Stimulated activated CD8-positive, alpha-beta memory T cell treated with anti-CD3 and anti-CD28 coated beads, Interleukin-7, amount 100 ng/mL, for 1 hour (primary cell): ENCODE measurements at places on chromosomes 6 and 20.

DNA sequence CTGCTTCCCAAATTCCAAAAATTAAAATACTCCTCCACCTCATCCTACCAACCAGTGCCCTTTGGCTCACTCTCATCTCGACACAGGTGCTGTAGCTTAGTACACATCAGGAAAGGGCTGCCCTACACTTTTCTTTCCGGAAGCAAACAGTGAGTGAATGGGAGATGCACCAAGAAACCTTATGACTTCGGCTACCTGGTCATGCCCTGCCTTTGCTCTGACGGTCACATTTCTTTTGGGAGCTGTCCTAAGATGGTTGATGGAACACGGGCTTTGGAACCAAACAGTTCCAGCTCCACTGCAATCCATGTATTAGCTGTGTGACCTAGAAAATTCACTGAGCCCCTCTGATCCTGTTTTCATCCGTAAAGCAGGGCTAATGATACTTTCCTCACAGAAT is 92.7 kb upstream of the ASF1A start:
- DNase-seq: no peak

GRCh38 chr20:52150440-52151258 is 40.9 kb downstream of the ZFP64 start:
- DNase-seq: no peak

DNA sequence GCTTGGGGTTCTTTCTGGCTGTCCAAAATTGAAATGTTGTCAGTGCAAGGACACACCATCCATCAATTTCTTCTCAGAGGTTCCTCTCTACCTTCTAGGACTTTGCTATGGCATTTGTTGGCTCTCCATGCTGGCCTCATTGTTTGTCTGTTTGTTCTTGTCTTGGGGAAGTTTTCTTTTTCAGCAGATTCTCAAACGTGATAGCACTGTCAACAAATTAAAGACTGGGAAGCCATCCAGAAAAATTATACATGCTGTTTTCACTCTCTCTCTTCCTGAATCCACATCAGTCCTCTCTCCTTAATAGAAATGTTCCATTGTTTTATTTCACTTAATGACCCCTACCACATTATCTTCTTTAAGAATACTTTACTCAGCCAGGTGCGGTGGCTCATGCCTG is 130.4 kb downstream of the PCSK2 start:
- no peak for DNase-seq

DNA sequence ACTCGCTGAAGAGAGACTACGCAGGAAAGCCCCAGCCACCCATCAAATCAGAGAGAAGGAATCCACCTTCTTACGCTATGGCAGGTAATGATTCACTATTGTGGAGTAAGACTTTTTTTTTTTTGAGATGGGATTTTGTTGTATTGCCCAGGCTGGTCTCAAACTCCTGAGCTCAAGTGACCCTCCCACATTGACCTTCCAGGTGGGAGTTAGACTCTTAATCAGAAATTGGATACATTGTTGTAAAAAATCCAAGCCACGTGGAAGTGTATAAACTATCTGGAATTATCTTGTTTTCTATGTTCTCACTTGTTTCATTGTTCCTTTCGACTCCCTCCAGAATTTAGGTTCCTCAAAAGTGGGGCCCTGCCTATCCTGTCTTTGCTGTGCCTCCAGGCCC is 6.8 kb downstream of the NQO2 start:
- DNase-seq: no peak

GRCh38 chr20:46787991-46788762 is 78.7 kb downstream of the SLC2A10 start:
- DNase-seq: no peak
